ENCODE measurements at places on chromosomes 5 and 9.

GRCh38 chr5:89281211-89281610, 398.2 kb upstream of the MEF2C start:
- no peak for DNase-seq

- DNase-seq: no peak
Observed at GRCh38 chr5:149796030-149796429, 65.9 kb downstream of the PPARGC1B start.

GRCh38 chr9:136750526-136750925, 2.2 kb upstream of the LCN6 start:
- DNase-seq: no peak

DNA sequence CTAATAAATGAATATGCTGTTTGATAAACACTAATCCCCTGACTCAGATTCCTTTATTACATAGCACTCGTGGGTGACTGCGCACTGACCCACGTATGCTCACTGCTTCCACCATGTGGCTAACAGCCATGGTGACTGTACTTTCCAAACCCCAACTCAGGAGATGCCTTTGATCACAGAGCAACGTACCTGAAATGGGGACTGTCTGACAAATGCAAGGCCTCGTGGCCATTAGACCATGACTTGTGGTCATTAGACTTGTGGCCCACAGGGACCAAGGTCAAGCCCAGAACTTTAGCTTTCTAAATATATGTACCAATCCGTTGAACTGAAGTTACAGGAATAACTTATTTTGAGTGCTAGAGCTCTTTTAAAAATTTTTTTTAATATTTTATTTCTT, 46.6 kb downstream of the CYFIP2 start:
- DNase-seq: peak; percentile 48

- no peak for DNase-seq
Observed at GRCh38 chr9:15253197-15253596, 53.8 kb downstream of the TTC39B start.

DNA sequence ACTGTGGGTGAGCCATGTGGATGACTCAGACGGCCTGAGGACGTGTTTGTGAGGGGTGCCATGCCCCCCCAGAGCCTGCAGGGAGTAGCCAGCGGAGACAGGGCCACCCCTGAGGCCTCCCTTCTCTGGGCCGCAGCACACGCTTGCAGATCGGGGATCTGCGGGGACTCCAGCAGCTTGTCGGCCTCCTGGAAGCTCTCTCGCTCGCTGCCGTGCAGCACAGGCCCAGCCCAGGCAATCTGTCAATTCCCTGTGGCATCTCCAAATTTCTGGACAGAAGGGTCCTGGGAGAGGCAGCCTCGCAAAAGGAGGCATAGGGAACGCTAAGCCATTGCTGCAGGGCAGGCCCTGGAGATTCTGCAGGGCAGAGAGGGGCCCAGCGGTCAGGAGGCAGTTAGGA, 21.2 kb downstream of the FLT4 start:
- DNase-seq: no peak

GRCh38 chr5:64147849-64148441, 17.7 kb upstream of the RNF180 start:
- DNase-seq: no peak

- DNase-seq: no peak
Observed at GRCh38 chr5:41641621-41642020, 131.2 kb upstream of the PLCXD3 start.

- no peak for DNase-seq
Observed at GRCh38 chr5:3913279-3913678, 317.6 kb downstream of the IRX1 start.

DNA sequence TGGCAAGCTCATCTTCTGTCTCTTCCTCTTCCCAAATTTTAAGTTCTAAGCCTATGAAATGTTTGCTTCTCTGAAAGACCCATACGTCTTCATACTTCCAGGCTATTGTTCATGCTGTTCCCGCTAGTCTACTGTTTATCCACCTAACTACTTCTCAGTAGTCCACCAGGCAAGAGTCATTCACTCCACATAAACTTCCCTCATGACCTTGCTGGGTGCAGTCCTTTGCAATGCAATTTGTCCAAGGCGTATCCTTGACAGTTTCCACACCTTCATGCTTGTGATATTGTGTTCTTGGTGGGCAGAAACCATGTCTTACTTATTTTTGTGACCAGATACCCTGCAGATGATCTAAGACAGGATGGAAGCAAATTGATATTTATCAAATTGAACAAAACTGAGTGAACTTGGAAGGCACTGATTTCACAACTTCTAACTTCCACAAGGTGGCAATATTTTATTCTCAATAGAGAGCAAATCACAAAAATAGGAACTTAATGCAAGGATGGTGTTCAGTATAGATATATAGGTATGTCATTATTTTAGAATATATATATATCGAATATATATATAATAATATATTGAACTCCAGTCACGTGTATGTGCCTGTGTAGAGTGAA, 30.3 kb downstream of the TYRP1 start:
- no peak for DNase-seq

- no peak for DNase-seq
Observed at GRCh38 chr5:40630126-40630525, 49.6 kb upstream of the PTGER4 start.

DNA sequence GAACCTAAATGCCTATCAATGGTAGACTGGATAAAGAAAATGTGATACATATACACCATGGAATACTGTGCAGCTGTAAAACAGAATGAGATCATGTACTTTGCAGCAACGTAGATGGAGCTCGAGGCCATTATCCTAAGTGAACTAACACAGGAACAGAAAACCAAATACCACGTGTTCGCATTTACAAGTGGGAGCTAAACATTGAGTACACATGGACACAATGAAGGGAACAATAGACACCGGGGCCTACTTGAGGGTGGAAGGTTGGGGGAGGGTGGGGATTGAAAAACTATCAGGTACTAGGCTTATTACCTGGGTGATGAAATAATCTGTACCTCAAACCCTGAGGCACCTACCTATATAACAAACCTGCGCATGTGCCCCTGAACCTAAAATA, 22.4 kb upstream of the DEPDC1B start:
- no peak for DNase-seq

DNA sequence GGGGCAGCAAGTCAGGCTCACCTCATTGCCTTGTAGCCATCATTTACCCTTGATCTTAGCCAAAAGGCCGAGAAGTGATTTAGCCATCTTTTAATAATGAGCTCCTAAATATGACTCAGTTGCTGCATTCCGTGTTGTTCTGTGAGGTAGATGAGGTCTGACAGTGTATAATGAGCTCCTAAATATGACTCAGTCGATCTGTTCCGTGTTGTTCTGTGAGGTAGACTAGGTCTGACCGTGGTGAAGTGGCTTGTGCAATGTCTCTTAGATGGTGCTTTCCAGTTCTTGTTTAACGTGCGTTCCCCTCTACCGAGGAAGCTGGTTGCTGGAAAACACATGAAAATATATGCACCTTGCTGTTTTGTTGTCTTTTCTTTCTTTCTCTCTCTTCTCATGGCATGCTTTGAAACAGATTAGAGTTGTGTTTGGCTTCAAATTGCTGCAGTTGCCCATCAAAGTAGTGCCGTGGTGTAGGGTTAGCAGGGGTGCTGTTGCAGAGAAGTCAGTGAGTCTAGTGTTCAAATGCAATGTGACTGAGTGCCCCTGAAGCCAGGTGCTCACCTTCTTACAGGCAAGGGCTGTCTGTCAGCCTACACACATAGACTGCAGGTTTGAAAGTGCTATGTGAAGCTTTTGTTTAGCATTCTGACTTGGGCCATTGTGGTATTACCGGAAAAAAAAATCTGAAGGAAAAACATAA, 118.6 kb downstream of the KDM4C start:
- no peak for DNase-seq

GRCh38 chr9:134545543-134546245, 95.9 kb upstream of the COL5A1 start:
- DNase-seq: no peak

GRCh38 chr9:6827439-6828145, 69.8 kb downstream of the KDM4C start:
- no peak for DNase-seq

DNA sequence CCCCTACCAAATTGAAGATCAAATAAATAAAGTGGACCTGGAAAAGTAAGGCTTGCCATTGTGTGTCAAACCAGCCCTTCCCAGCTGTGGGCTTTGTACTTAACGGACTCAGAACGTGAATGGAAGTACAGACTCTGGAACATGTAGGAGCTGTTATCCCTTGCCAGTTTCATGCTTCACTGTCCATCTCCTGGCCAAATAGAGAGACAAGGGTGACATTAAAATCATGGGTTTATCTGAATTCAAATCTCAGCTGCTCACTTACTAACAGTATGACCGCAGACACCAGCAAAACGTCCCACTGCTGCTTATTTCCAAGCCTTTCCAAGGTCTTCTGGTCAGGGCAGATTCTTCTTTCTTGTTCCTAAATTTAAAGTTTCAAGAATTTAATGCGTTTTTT, 52.2 kb downstream of the EXOSC2 start:
- no peak for DNase-seq

DNA sequence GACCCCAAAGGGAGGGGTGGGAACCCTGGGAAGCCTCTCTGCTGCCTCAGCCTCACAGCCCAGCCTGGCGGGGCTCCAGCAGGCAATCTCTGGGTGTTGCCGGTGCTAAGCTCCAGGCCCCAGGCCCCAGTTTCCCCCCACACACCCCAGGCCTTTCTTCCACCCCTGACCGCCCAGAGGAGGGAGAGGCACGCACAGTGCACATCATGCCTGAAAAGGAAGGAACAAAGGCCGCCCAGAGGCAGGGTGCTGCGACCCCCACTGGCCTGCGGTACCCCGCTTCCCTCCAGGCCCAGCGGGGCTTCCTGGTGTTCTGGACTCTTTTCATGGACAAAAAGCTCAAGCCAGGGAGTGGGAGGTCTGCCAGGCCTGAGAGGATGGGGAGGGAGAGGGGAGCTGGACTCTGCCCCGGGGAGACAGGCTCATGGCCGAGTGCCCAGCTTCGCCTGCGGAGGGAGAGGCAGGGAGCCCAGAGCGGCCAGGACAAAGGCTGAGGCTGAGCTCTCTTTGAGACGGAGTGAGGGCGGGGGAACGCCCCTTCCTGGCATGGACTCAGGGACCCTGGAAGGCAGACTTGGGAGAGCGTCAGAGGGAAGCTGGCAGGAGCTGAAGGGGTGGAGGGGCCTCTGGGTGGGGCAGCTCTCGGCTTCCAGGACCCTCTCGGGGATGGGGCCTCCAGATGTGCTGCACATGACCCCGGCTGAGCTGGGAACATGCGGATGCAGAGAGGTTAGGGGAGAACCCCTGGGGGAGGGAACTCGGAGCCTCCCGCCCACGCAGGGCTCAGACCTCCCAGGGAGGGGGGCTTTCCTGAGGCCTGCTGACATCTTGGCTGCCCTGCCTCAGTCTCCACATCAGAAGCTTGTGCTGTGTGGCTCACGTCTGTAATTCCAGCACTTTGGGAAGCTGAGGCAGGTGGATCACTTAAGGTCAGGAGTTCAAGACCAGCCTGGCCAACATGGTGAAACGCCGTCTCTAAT, 1.8 kb upstream of the ENTPD2 start:
- DNase-seq: no peak

- no peak for DNase-seq
Observed at GRCh38 chr5:152688561-152689249, 283.6 kb upstream of the NMUR2 start.

DNA sequence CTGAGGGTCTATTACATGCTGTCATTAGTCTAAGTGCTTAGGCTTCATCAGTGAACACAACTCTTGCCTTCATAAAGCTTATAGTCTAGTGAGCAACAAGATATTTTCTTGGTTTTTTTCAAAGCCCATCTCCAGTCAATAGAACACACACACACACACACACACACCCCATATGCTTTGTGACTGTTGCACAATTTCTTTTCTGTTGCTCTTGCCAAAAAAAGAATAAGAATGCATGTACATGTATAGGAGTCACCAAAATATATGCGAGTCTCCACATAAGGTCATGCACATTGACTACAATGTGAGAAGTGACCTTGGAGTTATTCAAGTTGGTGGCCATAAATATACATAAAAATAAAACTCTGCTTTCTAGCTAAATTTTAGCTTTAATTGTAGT, 351.5 kb upstream of the TLE4 start:
- DNase-seq: no peak

- no peak for DNase-seq
Observed at GRCh38 chr5:133225671-133226152, 173.9 kb downstream of the HSPA4 start.

- no peak for DNase-seq
Observed at GRCh38 chr9:21056931-21057330, 20.8 kb downstream of the IFNB1 start.

DNA sequence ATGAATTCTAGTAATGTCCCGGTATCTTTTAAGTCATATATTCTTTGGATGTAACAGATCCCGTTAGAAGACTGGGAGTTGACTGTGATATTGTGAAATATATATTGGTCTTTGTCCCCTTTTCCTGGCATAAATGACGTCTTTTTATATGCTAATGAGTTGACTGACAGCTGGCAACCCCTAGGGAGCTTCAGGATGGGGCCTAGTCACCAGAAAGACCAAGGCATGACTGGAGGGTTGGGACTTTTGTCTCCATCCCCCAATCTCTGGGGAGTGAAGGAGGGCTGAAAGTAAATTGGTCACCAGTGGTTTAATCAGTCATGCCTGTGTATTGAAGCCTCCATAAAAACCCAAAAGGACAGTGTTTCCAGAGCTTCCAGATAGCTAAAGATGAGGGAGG, 241.6 kb downstream of the PJA2 start:
- DNase-seq: no peak

DNA sequence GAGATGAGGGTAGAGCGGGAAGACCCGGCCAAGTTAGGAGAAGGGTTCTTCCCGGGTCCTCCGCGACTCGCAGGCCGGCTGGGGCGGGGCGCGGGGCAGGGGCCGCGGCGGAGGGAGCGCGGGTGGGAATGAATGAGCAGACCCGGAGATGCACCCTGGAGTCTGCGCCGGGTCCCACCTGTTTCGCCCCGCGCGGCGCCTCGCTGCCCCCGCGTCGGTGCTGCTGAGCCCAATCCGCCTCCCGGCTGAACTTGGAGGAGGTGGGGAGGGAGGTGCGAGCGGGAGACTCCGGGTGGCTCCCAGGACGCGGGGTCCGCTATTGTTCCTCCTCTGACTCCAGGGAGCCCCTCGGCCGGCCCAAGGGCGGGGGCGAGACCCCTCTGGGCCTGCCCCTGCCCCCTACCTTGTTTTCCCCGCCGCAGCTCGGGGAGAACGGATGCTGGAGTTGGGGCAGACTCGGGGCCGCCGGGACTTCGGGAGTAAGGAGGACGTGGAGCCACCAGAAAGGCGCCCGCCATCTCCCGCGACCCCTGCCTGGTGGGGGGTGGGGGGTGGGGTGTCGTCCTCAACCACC, 659 bp downstream of the RAI14 start:
- no peak for DNase-seq

DNA sequence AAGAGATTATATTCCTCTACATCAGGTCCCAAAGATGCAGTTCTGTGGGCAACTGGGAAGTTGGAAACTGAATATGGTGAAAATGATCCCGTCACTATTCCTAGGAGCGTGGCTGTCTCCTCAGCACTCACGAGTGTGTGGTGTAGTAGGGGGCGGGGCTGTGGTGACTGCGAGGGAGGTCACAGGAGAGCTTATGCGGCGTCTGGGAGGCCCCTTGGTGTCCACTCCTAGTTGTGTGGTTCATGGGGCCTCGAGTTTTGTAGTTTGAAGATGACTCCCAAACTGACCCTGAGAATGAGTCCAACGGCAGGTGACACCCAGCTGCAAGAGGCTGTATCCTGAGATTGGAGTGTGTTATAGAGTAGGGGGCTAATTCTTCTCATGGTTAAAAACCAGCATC, 68.2 kb downstream of the MVB12B start:
- DNase-seq: no peak

GRCh38 chr5:31413030-31413812, 118.7 kb downstream of the DROSHA start:
- no peak for DNase-seq

All from activated CD8-positive, alpha-beta memory T cell treated with anti-CD3 and anti-CD28 coated beads for 4 hours (primary cell).